Colonic mucosa (tissue), 4 donors: ENCODE measurements at places on chromosomes 5 and 9.
A peak's percentile ranks its signal among the peaks of the same experiment; 100 is the strongest.

DNA sequence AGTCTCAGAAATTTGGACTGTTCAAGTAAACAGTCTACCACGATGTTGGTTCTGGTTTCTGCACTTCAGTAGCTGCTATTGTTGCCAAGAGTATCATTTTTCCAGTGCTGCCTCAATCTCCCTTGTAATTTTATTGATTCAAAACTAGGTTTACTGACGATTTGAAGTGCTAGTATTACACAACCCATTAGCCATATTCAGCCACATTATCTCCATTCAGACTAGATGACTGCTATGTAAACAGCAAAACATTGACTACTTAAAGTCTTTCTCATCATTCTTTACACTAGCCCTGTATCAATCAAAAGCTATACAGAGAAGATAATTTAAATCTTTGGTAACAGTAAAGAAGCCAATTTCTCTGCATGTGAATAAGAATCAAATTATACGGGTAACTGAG is 102.0 kb upstream of the TSLP start:
- no peak for DNase-seq

- no peak for DNase-seq
These were observed 53.2 kb downstream of the FAM114A2 start for GRCh38 chr5:153985498-153985897.

GRCh38 chr5:43020399-43020746 is 19.7 kb downstream of the ANXA2R start:
- peak; percentile 32 for DNase-seq

DNA sequence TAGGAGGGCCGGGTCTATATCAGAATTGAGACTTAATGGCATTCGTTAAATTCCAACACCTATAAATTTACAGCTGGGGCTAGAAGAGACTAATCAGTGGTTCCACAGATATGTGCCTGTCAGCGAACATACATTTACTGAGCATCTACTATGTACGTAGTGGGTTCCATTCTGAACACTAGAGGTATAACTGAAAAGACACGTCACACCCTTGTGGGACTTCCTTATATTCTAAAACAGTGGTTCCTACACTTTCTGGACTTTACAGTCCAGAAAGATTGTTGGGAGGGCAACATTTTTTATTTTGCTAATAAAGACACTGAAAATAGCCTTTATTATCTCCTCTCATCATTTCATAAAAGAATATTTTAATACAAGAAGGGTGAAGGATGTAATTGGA is 140.5 kb downstream of the SCAMP1 start:
- no peak for DNase-seq

DNA sequence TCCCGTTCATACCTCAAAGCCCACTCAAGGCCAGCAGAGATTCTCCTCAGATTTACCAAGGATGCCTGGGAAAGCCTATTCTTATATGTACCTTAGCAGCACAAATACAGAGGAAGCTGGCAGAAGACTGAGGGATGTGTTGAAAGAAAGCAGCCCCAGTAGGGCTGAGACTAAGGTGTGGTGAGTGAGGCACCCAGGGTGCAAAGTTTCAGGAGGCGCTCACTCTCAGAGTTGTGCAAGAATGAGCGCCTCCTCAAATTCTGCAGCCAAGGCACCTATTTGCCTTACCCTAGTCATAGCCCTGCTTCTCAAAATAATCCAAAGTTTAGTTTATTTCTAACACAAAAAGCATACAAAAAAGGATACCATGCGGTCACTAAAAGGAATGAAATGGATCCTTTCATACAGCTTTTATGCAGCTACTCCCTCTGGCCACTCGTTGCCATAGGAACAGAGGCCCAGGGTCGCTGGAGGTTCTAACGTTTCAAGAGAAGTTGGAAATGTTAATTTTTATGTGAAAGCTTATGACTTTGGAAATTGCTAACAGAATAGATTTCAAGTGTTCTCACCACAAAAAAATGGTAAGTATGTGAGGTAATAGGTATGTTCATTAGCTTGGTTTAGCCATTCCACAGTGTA is 79.7 kb upstream of the SMIM23 start:
- DNase-seq: peak; percentile 3

DNA sequence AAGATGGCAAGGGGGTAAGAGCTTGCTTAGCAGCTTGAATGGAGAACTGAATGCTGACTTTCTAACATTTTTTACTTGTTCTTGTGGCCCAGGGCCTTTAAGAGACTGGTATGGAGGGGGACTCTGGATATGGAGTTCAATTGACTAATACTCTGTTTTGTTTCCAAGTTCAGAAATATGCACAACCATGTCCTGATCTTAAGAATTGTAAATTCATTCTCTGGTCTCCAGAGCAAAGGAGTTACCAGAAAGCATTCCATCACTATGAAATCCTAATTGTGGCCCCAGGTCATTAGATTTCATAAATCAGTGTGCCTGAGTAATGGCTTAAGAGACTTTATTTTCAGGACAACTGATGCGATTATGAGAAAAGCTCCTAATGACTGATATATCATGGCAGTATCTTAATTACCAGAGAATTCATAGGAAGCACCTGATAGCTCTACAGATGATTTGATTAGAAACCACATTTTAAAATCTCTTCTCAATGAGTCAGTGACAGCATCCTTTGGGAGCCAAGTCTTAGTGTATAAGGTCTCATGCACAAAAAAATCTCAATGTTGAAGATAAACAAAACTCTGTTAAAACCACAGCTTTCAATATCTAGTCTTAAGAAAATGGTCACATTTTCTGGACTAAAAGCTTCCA is 613.6 kb upstream of the KLF4 start:
- no peak for DNase-seq
